CD4-positive, alpha-beta T cell treated with Interleukin-4 for 4 hours (primary cell): ENCODE measurements at places on chromosomes 11 and 22.

DNA sequence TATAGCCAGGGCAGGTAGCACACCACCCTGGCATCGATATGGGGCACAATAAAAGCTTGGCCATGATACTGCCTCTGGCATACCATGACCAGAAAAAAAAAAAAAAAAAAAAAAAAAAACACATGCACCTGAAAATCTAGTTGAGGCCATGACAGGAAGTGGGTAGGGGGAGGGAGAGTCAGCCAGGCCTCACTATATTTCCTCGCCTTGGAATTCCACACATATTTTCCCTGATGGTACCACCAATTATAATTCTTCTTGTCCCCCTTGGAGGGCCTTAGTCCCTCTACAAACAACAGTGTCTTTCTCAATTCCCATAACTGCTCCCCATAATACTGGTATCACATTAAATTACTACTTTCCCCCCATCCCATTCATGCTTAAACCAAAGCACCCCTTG lies 12.6 kb upstream of the CHKA start:
- DNase-seq, result no peak

- DNase-seq, result peak; percentile 18
These were observed 16.0 kb downstream of the USH1C start for GRCh38 chr11:17528181-17528691.

DNA sequence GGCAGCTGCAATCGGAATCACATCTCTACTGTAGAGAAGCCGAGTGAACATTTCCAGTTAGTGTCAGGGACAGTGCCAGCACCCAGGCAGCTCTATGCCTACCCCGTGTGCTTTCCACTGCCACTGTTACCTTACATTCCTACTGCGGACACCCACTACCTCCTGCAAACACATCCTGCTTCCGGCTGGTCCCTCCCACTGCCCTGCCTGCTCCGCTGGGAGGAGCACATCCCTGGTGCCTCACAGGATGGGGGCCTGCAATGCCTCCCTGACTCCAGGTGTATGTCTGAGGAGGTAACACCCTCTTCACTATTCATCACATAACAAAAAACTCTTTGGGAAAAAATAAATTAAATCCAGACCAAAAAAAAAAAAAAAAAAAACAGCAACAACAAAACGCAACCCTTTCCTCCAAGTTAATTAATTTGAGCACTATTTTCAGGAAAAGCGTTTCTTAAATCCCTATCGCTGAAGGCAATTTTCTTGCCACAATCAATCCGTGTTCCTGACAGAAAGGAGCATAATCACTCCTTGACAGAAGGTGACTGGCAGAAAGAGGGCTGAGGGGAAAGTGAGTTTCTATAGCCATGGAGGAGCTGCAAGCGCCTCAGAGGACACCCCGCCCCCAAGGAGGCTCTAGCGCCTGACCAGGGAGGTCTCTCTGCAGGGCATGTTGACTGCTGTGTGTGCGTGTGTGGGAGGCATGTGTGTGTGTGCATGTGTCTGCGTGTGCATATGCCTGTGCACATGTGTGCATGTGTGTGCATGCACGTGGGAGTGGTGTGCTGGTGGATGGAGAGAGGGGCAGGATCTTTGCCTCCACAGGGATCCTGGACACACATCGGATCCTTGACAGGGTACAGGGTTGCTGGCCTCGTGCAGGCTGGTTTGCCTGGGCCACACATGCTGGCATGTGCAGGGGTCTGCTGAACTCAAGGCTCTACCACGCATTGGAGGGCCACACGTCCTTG lies 134.8 kb upstream of the NTM start:
- no peak for DNase-seq

DNA sequence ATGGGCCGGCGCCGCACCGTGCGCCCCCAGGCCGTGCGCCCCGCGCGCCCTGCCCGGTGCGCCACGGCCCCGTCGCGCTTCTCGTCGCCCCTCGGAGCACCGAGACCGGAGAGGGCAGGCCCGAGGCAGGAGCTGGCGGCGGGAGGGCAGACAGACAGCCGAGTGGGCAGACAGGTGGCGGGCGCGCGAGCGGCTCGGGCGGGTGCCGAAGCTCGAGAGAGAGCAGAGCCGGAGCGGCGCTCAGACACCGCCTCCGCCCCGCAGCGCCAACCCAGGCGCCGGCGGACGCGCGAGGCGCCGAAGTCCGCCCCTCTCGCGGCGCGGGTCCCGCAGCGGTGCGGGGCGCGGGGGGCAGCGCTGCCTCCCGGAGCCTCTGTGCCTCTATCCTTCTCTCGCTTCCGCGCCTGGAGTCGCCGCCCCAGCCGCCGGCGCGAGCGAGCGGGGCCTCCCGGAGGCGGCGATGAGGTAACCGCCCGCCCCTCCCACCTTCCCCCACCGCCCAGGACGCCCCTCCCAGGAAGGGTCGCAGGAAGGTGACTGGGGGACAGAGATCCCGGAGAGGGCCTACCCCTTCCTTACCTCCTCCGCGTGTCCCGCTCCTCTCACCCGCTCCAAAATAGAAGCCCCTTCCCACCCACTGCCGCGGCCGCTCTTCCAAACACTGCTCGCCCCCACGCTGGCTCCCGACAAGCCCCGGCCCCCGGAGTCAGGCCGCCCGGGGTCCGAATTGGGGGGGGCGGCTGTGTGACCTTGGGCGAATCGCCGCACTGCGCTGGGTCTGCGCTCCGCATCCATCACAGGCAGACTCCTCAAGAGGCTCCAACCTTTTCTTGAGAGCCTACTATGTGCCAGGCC lies at the start of gene RASL10A:
RASL10A (minus strand) TSS at position 412 of the 855 bp plus-strand sequence. CDS start 451 bp downstream, outside the sequence.
- DNase-seq, result no peak

- DNase-seq, result no peak
These were observed 36.0 kb upstream of the OLFML1 start for GRCh38 chr11:7449211-7449840.

DNA sequence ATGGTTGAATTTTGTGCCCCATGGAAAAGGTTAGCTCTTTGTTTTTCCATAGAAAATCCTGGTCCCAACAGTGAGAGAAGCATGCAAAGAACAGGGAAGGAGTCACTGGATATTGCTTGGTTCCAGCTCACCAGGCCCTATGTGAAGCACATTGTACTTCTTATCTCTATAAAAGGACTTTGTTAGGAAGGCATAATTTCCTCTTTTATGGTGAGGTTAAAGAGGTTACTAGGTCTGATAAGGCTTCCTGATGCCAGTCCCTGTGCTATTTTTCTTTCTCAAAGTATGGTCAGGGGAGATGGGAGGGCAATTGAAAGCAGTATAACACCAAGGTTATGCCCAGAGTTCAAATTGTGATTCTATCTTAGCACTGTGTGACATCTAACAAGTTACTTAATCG lies 162.6 kb downstream of the KIF18A start:
- no peak for DNase-seq

- DNase-seq, result no peak
These were observed 115.9 kb downstream of the FBXO7 start for GRCh38 chr22:32590556-32590955.

DNA sequence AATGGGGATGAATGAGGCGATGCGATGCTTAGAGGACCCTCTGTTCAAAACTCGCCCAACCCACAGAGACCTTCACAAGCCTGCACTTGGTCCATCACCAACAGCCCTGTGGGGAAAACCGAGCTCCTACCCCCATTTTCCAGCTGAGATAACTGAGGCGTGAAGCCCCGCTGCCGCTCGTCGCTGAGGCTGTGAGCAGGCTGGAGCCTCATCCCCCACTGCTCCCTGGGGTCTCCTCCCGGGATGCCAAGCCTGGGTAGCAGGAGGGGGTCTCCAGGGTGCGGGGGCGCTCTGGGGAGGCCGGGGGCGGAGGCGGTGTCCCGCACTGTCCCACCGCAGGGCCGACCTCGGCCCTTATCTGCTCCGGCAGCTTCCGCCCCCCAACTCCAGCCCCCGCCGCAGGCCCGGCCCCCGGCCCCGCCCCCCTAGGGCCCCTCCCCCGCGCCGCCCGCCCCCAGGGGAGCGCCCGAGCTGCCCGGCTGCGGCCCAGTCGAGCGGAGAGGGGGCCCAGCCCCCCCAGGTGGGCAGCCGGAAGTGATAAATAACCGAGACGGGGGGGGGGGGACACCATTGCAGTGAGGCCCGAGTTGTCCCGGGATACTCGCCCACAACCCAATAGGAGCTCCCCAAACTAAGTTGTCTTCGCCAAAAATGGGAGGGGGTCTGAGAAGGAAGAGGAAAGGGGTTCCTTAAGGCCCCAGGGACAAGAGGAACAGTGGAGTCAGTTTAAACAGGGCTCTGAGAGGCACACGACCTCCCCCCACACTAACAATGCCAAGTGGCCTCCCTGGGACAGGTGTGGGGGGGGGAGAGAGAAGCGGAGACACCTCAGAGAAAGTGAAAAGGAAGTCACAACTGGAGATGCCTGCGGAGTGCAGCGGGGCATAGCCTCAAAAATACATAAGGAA lies 8.3 kb upstream of the SLC39A13 start:
- DNase-seq, result no peak

GRCh38 chr11:119726150-119726553 lies 2.8 kb downstream of the NECTIN1 start:
- no peak for DNase-seq

DNA sequence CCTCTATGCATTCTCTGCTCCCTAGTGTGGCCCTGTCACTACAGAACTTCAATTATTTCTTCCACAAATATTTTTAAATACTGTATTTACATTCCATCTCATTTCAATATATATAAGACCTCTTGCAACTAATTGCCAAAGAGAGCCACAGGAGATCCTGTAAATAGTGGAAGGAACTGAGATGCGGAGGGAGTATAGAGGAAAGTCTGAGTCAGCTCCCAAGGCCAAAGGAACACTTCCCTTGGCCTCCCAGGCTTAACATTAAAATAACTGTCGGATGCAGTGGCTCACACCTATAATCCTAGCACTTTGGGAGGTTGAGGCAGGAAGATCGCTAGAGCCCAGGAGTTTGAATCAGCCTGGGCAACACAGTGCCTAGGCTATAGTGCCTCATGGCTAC lies 31.2 kb downstream of the RBFOX2 start:
- no peak for DNase-seq
